ENCODE measurements at places on chromosomes 5 and 9.

DNA sequence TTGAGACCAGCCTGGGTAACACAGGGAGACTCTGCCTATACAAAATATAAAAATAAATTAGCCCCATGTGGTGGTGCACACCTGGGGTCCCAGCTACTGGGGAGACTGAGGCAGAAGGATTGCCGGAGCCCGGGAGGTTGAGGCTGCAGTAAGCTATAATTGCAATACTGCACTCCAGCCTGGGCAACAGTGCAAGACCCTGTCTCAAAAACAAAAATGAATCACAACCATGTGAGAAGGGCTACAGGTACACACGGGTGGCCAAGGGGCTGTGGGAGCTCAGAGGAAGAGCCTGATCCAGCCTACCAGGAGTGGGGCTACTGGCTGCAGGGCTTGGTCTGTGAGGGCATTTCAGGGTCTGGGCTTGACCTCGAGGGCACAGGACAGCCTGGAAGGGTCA, 55.2 kb upstream of the STXBP1 start:
- DNase-seq: no peak

DNA sequence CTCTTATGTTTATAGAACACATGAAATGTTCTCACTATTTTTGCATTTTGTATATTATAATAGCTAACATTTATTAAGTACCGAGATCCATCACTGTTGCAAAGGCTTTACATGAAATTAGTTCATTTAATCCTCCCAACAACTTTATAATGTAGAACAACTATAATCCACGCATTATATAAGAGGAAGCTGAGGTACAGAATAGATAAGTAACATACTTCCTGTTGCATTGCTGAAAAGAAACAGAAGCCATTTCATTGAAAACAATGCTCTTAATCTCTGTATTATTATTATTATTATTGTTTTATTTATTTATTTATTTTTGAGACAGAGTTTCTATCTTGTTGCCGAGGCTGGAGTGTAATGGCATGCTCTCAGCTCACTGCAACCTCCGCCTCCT, 7.9 kb upstream of the INSYN2B start:
- DNase-seq: no peak

DNA sequence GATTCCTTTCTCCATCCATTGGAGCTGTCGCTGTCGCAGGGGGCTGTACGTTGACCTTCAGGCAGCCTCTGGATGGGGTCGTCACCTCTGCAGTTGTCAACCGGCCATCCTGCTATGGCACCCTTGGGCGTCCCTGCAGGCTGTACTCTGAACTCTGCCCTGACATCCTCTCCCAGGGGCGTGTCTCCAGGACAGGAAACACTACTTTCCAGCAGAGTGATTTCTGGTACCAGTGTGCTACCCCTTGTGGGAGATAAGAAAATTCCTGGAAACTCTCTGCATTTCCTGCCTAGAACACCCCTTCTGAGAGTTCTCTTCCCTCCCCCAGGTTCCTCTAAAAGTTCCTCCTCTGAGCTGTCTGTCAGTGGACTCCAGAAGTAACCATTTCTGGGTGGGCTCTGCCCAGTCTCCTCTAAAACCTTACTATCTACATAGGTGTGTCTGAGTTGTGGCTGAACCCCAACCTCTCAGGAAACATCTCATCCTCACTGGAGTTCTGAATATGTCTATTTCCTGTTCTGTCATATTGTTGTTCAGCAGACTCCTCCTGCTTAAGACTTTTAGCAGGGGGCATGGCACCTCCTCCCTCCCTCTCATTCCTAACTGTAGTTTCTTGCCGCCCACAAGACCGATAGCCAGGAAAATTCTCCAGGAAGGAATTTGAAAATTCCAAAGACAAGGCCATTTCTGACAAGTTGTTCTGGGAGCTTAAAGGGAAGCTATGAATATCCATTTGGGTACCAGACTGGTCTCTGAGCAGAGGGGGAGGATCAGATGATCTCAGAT, 145.3 kb upstream of the RASEF start:
- DNase-seq: no peak

DNA sequence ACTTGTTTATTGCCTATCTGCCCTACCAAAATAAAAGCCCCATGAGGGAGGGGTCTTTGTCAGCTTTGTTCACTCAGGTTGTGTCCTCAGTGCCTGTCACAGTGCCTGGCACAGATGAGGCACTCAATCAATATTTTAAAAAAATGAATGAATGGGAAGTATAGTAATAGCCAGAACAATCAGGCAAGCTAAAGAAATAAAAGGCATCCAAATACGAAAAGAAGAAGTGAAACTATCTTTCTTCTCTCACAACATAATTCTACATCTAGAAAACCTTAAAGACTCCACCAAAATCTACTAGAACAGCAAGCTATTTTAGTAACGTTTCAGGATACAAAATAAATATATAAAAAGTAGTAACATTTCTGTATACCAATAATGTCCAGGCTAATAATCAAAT, 37.8 kb upstream of the C5orf63 start:
- no peak for DNase-seq

GRCh38 chr5:24363789-24364481, 280.8 kb downstream of the CDH10 start:
- DNase-seq: peak; percentile 92

GRCh38 chr5:103894882-103895281, 332.3 kb upstream of the NUDT12 start:
- no peak for DNase-seq

- DNase-seq: no peak
Observed at GRCh38 chr5:122112063-122112462, 17.3 kb upstream of the ZNF474 start.

DNA sequence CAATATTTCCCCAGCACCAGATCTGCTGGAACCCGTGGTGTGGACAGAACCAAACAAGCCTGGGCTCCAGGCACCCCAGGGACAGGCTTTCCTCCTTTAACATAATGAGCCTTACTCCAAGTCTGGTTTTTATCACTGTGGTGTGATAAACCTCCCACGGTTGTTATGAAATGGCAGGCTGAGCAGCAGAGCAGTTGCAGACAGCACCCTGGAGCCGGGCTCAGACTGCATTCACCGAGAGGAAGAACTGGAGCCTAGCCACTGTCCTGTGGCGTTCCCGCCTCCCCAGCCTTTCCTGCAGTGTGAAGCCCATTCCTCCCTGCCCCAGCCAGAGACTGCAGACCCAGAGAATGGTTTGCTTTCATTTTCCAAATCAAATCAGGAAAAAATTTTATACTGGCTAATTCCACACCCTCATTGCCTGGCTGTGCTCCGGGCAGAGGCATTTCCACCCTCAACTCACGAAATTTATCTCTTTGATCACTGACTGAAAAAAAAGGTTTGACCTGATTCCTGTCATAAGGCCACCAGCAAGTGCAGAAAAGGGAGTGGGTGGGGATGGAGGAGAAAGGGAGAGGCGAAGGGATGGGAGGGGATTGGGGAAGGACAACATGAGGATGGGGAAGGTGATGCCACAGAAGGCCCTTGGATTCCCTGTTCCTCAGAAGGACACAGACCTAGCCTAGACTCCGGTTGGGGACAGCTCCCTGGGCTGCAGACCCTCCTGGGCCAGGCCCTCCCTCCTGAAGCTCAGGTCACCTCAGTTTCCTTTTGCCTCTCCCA, 18.9 kb downstream of the IPPK start:
- no peak for DNase-seq

- no peak for DNase-seq
Observed at GRCh38 chr5:126363658-126364057, 59.6 kb upstream of the GRAMD2B start.

DNA sequence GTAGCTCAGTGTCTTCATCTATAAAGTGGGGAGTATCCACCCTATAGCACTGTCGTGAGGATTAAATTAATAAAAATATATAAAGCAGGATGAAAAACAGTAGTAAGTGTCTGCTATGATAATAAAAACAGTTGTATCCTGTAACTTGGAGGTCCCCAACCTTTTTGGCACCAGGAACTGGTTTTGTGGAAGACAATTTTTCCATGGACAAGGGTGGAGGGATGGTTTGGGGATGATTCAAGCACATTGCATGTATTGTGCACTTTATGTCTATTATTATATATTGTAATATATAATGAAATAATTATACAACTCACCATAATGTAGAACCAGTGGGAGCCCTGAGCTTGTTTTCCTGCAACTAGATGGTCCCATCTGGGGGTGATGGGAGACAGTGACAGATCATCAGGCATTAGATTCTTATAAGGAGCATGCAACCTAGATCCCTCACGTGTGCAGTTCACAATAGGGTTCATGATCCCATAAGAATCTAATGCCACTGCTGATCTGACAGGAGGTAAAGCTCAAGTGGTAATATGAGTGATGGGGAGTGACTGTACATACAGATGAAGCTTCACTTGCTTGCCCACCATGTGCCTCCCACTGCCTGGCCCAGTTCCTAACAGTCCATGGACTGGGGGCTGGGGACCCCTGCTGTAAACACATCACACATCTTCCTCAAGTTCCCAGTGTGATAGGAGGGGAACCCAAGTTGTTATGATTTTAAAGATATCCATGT, 177.4 kb upstream of the DAPK1 start:
- no peak for DNase-seq

DNA sequence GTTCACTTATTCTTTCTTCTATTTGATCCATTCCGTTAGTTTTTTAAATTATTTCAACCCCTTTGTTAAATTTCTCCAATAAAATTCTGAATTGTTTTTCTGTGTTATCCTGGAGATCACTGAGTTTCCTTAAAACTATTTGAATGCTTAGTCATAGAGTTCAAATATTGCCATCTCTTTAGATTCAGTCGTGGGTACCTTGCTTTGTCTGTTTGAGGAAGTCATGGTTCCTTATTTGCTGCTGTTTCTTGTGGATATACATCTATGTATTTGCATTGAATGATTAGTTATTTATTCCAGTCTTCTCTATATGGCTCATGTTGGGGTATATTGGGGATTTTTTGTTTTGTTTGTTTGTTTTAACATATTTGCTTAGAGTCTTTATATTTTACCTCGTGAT, 80.6 kb downstream of the HINT1 start:
- no peak for DNase-seq

DNA sequence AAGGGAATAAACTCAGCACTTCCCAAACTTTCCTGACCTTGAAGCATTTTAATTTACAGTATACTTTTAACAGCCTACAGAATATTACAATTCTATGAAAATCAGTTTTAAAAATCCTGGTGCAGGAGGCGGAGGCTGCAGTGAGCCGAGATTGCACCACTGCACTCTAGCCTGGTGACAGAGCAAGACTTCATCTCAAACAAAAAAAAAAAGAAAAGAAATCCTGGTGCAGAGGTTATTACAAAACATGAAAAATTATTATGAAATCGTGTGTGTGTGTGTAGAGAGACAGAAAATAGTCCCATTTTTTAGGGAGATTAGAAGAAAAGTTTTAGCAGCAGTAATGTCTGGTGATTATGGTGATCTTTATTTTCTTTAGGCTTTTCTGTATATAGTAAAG, 26.9 kb downstream of the GOLPH3 start:
- DNase-seq: no peak

DNA sequence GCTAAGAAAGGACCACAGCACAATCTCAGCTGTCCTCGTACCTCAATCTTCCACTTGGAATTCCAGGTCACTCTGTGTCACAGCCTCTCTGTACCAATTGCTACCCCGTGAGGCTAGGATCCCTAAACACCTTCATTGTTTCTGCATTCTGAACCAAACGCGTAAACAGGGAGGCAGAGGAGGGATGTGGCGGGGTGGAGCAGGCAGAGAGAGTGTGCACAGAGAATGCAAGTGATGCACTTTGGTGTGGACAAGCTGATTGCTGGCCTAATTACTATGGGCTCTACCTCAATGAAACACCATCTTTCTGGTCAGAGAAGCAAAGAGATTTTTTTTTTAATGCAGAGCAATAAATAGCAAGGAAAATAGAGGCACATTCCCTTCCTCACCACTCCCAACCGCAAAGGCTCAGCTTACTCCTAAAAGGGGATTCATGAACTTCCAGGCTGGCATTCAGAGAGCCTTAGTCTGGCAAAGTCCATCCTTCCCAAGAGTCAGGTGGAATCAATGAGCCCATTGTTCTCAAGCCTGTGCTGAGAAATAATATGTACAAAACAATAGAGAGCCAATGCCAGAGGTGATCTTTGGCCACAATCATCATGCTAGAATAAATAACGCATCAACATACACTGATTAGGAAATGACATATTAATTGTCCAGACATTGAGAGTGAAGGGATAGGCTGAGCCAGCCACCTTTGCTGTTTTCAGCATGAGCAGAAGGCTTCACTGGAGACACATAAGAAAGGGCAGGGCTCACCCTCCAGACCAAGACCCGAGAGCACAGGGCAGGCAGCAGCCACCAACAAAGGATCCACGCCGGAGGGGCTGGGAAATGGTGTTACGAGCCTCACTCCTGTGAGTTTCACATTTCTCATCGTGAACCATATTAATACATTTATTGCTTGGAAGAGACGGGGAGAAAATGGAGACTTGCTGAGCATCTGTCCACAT, 278.8 kb downstream of the ENC1 start:
- DNase-seq: no peak

GRCh38 chr9:36759141-36759540, 186.4 kb downstream of the MELK start:
- DNase-seq: peak; percentile 8

- no peak for DNase-seq
Observed at GRCh38 chr9:34498553-34498952, 24.2 kb downstream of the ENHO start.

- DNase-seq: no peak
Observed at GRCh38 chr5:74556006-74556405, 84.5 kb downstream of the ENC1 start.

DNA sequence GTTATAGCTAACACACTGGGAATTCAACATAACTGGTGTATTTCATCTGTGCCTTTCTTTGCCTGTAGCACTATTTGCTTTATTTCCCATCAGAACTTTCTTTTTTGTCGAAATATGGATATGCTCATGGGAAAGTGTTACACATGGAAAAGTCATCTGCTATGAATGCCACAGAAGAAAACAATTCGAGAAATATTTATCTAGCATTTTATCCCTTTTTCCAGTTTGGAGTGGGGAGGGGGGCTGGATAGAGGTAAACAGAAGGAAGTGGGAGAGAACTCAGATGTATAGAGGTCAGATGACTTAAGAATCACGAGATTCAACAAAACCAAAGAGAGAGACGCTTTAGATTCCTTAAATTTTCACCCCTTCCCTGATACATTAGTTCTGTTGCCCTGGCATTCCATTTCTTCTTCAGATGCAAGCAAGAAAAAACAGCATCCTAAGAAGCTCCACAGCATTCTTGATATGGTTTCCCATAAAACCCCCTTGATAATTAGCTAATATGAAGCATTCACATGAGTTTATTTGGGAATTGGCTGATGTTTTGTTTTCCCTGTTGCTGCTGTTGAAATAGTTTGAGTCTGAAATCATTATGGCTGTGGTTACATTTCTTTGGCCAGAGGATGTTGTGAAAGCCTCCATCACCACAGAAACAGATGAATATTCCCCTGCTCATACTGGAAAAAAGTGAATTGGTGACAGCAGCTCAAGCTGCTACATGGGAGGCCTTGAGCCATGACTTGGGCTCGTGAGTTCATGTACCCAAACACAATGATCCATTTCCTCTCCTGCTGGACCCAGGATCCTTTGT, 335.8 kb upstream of the DAB2 start:
- no peak for DNase-seq

- no peak for DNase-seq
Observed at GRCh38 chr5:194102-194501, 2.8 kb downstream of the LRRC14B start.

GRCh38 chr5:61141801-61142200, 20.5 kb downstream of the SMIM15 start:
- no peak for DNase-seq

GRCh38 chr5:131751506-131751905, 45.3 kb downstream of the FNIP1 start:
- DNase-seq: no peak

All from NCI-H1105 treated with DMSO at 0.1 percent for 48 hours (cell line).